ENCODE measurements at places on chromosomes 11 and 22.

DNA sequence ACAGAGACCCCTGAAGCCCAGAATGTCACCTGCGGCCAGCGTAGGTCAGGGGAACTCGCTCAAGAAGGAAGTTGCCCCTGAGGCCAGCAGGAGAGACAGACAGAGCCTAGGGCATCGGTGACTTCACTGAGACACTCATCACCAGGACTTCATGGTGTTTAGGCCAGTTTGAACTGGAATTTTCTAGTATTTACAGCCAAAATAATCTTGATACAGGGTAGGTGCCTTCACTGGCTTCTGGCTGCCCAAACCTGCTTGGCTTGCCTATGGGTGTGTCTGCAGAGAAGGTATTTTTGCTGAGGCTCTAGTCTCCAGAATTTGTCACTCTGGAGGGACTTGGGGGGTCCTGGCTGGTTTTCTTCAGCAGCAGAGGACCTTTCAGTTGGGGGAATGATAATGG is 86.6 kb downstream of the FBXO7 start:
- no peak for DNase-seq

DNA sequence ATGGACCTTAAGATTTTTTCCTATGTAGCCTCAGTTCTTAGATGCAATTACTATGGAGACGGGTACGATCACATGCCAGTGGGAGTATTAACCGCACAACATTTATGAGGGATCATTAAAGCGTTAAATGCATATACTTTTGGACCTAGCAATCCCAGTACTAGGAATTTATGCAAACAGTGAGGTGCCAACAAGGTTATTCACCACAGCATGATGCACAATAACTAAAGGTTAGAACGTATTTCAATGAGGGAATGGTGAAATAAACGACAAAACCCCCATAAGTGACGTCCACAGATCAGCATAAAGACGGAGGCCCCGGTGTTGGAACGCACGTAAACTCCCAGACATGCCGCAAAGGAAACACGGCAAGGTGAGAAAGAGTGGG is 539 bp downstream of the SIRT3 start:
- peak; percentile 20 for DNase-seq

DNA sequence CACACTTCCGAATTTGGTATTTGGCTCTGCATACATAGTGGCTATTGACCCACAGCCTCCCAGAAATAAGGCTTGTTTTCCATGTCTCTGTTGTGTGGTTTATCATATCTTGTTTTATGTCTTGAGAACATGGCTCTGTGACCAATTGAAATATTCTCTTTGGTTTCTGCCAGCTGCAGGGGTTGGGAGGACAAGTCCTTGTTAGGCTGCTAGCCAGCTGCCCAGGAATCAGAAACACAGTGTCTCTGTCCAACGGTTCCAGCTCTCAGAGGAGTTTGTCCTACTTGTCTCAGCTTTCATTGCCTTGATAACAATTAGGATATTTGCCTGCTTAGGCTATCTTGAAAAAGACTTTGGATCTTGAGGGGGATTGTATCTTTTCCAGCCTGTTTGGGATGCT is 6.0 kb upstream of the SLC7A4 start:
- DNase-seq = no peak

- DNase-seq = no peak
Observed at GRCh38 chr11:45294499-45294898, 8.4 kb upstream of the SYT13 start.

DNA sequence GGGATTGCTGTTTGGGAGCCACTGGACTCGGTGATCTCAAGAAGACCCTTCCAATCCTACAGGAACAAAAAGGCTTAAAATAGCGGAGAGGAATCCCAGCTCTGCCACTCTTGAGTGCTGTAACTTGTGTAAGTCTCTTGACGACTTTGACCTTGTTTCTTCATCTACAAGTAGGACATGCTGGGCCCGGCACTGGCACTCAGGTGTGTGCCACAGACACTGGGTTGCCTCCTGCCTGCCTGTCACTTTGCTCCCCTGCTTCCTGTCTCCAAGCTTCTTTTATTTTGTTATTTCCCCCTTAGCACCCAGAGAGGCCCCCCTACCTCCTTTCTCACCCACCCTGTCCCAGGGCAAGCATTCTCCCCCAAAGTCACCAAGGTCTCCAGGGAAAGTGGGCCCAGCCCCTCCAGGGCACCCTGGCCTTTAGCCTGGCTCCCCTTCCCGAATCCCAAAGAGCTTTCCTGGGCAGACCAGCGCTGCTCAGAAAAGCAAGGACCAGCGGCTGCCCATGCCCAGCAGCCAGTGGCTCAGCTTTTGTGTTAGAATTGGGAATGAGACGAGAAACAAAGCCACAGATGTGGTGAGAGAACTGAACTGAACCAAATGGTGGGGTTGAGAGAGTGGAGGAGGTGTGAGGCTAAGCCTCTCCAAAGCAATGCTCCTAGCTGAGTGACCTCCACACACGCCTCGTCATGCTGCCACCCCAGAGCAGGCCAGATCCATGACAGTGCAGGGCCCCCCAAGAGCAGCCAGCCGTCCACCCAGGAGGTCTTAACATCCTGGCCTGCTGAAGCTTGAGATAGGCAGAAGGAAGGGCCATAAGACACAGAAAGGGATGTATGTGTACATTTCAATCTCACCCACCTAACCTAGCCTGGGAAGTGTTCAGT is 4.5 kb downstream of the TRIM29 start:
- no peak for DNase-seq

DNA sequence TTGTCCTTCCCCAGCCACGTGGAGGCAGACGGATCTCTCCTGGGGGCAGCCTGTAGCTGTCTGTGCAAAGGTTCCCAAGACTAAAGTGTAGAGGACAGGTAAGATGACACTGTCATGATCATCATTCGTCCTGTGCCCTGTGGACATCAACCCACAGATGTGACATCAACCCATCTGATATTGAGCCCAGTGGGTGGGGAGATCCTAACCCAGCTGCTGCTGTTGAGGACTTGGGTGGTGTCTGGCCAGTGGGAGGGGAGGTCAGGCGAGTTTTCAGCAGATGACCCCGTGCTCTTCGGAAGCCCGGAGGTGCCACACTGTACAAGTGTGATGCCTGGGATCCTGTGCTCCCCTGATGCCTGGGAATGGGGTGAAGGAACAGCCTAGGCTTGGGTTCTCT is 1.2 kb upstream of the GAL start:
- no peak for DNase-seq

DNA sequence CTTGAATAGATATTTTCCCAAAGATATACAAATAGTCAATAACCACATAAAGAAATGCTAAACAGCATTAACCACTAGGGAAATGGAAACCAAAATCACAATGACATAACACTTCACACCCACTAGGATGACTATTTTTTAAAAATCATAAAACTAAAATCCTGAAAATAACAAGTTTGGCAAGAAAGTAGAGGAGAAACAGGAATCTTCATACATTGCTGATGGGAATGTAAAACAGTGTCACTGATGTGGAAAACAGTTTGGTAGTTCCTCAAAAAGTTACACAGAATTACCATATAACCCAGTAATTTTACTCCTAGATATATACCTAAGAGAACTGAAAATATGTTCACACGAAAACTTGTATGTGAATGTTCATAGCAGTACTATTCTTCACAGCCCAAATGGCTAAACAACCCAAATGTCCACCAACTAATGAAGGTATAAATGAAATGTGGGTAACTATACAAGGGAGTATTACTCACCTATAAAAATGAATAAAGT is 12.5 kb downstream of the PICALM start:
- no peak for DNase-seq

GRCh38 chr11:13222285-13222684 is 55.3 kb upstream of the BMAL1 start:
- no peak for DNase-seq
